Body of pancreas (tissue), 4 donors: ENCODE measurements at places on chromosomes 4 and X. TPM values are rescaled to one million over a fixed set of nuclear protein-coding genes. Genes with fewer than 3 reads are reported as not detected.

The PLS3 gene
- total RNA-seq: 34.8 TPM

DNA sequence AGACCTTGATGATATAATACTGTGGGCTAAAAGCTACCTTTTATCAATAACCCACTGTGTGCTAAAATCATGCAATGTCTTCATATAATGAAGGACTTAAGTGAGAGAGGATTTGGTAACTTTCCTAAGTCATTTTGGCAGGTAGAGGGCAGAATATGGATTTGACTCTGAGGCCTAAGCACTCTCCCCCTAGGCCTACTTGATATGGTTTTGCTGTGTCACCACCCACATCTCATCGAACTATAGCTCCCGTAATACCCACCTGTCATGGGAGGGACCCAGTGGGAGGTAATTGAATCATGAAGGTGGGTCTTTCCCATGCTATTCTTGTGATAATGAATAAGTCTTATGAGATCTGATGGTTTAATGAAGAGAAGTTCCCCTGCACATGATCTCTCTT, 229.7 kb downstream of the GBA3 start:
- H3K27ac ChIP-seq: no peak overlapping the region
- no peak for DNase-seq
- H3K4me3 ChIP-seq: no peak overlapping the region
- H3K27me3 ChIP-seq: no peaks in the 10 kb centered on the region
- H3K4me1 ChIP-seq: no peaks in the 10 kb centered on the region

- H3K4me3 ChIP-seq: no peak overlapping the region
- no peak overlapping the region for H3K27ac ChIP-seq
- no peaks in the 10 kb centered on the region for H3K4me1 ChIP-seq
- no peak for DNase-seq
- no peaks in the 10 kb centered on the region for H3K36me3 ChIP-seq
Measured at GRCh38 chrX:633985-634958, 3.7 kb downstream of the SHOX start.

The GPR34 gene
- 4.9 TPM for total RNA-seq

GRCh38 chr4:19286924-19287323, 964.8 kb upstream of the SLIT2 start:
- no peaks in the 10 kb centered on the region for H3K36me3 ChIP-seq
- H3K4me1 ChIP-seq: no peaks in the 10 kb centered on the region
- no peak overlapping the region for H3K4me3 ChIP-seq
- no peak overlapping the region for H3K27ac ChIP-seq
- no peaks in the 10 kb centered on the region for H3K27me3 ChIP-seq

DNA sequence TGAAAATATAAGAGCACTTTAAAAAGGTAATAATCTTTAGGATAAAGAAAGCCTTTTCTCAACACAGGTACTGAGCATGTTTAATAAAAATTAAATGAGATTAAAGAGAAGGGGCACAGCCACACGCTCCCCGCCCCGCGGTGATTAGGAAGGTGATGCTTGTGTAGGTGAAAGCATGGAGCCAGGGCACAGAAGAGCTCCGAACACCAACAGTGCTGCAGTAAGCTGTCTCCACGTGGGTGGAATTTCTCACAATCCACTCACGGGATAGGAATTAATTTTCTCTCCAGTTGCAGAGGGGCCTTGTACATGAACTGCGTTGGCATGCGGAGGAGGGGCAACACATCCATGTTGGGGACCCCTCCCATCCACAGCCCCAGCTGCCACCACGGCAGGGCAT, 27.0 kb downstream of the DCTD start:
- H3K36me3 ChIP-seq: peaks cover 18% of the 10 kb centered on the region
- H3K4me1 ChIP-seq: peaks cover 16% of the 10 kb centered on the region
- H3K27me3 ChIP-seq: no peaks in the 10 kb centered on the region
- no peak overlapping the region for H3K4me3 ChIP-seq

DNA sequence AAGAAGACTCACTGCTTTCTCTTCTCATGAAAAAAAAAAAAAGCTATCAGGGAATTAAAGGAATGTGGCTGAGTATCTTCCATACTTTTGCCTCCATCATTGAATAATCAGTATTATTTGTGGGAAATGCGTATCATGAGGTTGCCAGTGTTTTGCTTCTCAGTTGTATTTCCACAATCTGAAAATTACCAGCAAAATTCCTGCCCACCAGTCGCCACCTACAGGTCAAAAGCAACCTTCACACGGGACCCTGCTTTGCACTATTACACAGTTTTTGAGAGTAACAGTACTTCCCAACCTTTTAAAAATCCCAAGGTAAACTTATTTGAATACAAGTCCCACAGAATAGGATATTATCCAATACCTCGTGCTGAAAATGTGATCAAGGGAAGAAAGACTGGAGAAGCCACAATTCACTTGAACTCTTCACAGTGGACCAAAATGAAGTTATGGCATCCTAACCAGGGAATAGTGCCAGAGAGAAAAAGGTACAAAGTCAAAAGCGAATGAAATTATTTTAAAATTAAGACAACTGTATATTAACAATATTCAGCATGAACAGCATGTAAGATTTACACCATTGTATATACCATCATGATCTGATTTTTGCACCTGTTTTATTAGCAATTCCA, 30.4 kb downstream of the PGRMC1 start:
- H3K4me1 ChIP-seq: no peaks in the 10 kb centered on the region
- H3K4me3 ChIP-seq: no peak overlapping the region
- DNase-seq: peak; percentile 39

DNA sequence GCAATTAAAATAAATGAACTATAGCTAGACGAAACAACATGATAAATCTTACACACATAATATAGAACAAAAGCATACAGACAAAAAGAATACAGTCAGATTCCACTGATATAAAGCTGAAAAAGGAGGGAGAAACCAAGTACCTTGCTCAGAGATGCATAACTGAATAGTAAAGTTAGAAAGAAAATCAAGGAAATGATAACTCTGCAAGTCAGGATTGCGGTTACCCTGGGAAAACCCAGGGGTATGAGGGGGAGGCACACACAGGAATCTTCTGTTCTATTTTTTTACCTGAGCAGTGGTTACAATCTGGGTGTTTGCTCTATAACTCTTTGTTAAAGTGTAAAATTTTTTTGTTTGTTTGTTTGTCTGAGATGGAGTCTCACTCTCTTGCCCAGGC, 209.1 kb downstream of the CBR4 start:
- no peaks in the 10 kb centered on the region for H3K36me3 ChIP-seq
- no peak overlapping the region for H3K27ac ChIP-seq
- H3K4me1 ChIP-seq: no peaks in the 10 kb centered on the region
- no peaks in the 10 kb centered on the region for H3K27me3 ChIP-seq

- H3K27ac ChIP-seq: peak overlapping the region; percentile 72
- no peak overlapping the region for H3K4me3 ChIP-seq
- no peak for DNase-seq
- H3K4me1 ChIP-seq: peaks cover 72% of the 10 kb centered on the region
- H3K36me3 ChIP-seq: no peaks in the 10 kb centered on the region
Measured at GRCh38 chr4:140095694-140096482, 58.1 kb downstream of the MAML3 start.

DNA sequence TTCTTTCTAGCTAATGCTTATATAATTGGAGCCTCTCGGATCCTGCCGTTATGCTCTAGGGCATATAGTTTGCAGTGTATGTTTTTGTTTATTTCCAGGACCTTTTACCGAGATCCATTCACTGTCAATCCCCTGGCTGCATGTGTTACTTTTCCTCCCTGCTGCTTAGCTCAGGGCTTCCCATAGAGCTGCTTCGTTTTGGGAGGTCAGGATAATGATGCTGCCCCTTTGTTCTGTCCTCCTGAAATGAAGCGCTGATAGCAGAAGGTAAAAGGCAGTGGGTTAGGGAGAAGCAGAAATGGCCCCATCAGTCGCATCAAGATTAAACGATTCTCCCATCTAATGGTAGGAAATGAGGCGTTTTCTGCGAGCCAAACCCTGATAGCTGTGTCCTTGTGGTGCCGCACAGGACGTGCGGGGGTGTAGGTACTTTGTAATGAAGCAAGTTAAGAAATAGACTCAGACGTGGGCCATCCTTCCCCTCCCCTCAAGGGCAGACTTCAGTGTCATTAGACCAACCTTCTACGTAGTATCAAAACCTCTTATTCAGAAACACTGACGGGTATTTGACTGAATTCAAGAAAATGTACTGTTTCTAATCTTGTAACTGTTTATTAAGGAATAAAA, 37.3 kb downstream of the AFF2 start:
- DNase-seq: no peak
- no peak overlapping the region for H3K4me3 ChIP-seq
- no peaks in the 10 kb centered on the region for H3K4me1 ChIP-seq
- no peaks in the 10 kb centered on the region for H3K36me3 ChIP-seq

The CT45A5 gene
- not detected for total RNA-seq

The PLXNB3 gene
- total RNA-seq: 13.2 TPM

GRCh38 chrX:2894885-2895292, 34.2 kb downstream of the ARSD start:
- H3K4me3 ChIP-seq: no peak overlapping the region
- H3K4me1 ChIP-seq: peaks cover 58% of the 10 kb centered on the region
- H3K36me3 ChIP-seq: no peaks in the 10 kb centered on the region
- DNase-seq: peak; percentile 70

DNA sequence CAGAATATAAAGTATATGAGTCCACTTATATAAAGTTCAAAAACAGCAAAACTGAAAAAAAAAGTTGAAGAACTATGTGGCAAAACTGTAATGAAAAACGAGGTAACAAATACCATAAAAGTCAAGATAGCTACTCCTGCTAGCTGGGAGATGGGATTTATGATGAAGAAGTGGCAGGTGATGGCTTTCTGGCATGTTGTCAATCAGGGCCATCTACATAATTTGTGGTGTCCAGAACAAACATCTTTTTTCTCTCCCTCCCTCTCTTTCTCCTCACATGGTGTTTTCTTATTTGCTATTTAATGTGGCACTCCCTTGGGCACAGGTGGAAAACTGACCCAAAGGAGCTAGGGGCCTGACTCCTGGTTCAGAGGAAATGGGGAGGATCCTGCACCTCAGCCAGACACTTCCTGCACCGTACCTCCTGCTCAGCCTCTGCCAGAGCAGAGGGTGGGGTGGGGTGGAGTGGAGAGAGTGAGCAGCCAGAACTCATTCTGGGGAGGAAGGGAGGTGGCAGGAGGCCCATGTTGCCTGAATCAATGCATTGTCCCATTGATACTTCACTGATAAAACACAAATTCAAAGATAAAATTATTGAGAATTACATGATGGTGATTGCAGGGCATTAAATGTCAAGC, 5.3 kb upstream of the SAP30 start:
- H3K4me3 ChIP-seq: no peak overlapping the region
- no peaks in the 10 kb centered on the region for H3K4me1 ChIP-seq
- DNase-seq: no peak

GRCh38 chrX:1139185-1139500, 73.3 kb downstream of the CRLF2 start:
- no peak overlapping the region for H3K27ac ChIP-seq
- H3K27me3 ChIP-seq: no peaks in the 10 kb centered on the region
